Endodermal cell (in vitro differentiated cells): ENCODE measurements at places on chromosomes 4 and X. TPM values are rescaled to one million over a fixed set of nuclear protein-coding genes. Genes with fewer than 3 reads are reported as not detected.

DNA sequence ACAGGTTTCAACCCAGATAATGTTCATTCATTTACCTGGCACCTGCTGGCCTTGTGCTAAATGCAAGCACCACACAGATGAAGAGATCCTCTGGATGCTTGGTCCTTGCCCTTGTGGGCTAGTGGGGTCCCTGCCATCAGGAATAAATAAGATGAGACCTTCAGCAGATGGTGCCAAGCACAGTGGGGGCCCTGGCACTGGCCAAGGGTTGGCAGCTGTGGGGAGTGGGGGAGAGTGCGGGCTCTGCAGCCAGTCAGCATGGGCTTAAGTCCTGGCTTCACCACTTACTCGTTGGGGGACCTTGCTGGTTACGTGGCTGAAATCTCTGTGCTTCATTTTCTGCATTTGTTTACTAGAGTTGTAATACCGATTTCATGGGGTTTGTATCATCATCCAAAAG lies 6.9 kb downstream of the LAP3 start:
- no peak overlapping the region for H3K4me3 ChIP-seq
- no peaks in the 10 kb centered on the region for H3K4me1 ChIP-seq
- no peaks in the 10 kb centered on the region for H3K27me3 ChIP-seq
- no peak overlapping the region for H3K27ac ChIP-seq
- no peak for DNase-seq

The RIPPLY1 gene
- total RNA-seq: not detected in 2 replicates

The SPRY1 gene
- total RNA-seq: 8.9 to 58.6 TPM (median 9.1 TPM) in 3 replicates

GRCh38 chr4:97432551-97432950 lies 710.7 kb downstream of the STPG2 start:
- no peak overlapping the region for H3K4me3 ChIP-seq
- no peaks in the 10 kb centered on the region for H3K36me3 ChIP-seq

The HTN1 gene
- not detected in 3 replicates for total RNA-seq

- no peaks in the 10 kb centered on the region for H3K27me3 ChIP-seq
- peaks cover 14% of the 10 kb centered on the region for H3K36me3 ChIP-seq
- no peak for DNase-seq
- H3K4me1 ChIP-seq: no peaks in the 10 kb centered on the region
- H3K27ac ChIP-seq: no peak overlapping the region
These were observed 3.3 kb upstream of the RAB33B start for GRCh38 chr4:139450586-139450985.

The CHIC1 gene
- 7.4 to 9.1 TPM (median 8.2 TPM) in 3 replicates for total RNA-seq

The TEX28 gene
- total RNA-seq: not detected in 3 replicates

GRCh38 chr4:183449193-183449882 lies 4.9 kb downstream of the CDKN2AIP start:
- no peak overlapping the region for H3K27ac ChIP-seq
- no peaks in the 10 kb centered on the region for H3K27me3 ChIP-seq
- H3K4me1 ChIP-seq: no peaks in the 10 kb centered on the region
- peaks cover 55% of the 10 kb centered on the region for H3K36me3 ChIP-seq

DNA sequence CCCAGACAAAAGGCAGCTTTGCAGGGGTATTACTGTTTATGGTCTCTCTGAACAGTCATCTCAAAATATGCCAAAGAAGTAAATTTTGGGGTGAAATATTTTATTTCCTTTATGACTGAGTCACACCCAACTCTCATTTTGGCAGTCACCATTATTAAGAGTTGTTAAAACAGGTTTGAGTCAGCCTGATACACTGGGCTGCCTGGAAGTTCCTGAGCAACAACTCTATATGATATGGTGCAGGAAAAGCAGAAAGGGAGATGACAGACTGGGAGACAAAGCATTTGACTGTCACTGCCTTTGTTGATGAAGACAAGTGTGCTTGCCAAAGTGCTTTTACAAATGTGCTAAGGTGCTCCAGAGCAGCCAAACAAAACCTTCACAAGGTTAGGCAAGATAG lies 1263.5 kb downstream of the PCDH7 start:
- H3K27me3 ChIP-seq: no peaks in the 10 kb centered on the region
- no peak overlapping the region for H3K27ac ChIP-seq
- no peaks in the 10 kb centered on the region for H3K4me1 ChIP-seq
- no peaks in the 10 kb centered on the region for H3K36me3 ChIP-seq

GRCh38 chr4:6410068-6410467 lies 62.3 kb downstream of the PPP2R2C start:
- H3K27me3 ChIP-seq: no peaks in the 10 kb centered on the region
- no peak overlapping the region for H3K27ac ChIP-seq
- H3K4me3 ChIP-seq: no peak overlapping the region

DNA sequence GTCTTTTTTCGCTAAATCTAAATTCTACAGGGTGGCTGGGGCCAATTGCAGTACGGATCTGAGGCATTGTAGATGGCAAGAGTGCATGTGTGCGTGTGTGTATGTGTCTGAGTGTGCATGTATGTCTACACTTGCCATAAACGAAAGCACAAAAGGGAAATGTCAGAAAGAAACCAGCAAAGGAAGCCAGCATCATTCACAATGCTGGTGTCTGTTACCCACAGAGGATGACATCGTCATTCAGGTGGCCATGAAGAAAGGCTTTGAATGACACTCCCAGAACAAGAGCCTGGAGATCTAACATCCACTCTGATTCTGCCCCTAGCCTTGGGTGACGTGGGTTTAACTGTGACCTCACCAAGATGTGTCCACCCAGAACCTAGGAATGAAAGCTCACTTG lies 124.6 kb downstream of the DHRSX start:
- no peaks in the 10 kb centered on the region for H3K27me3 ChIP-seq
- H3K4me3 ChIP-seq: no peak overlapping the region
- peaks cover 12% of the 10 kb centered on the region for H3K36me3 ChIP-seq
- no peak overlapping the region for H3K27ac ChIP-seq

- H3K4me3 ChIP-seq: no peak overlapping the region
- H3K27ac ChIP-seq: no peak overlapping the region
- peaks cover 24% of the 10 kb centered on the region for H3K4me1 ChIP-seq
- peak; percentile 42 for DNase-seq
- no peaks in the 10 kb centered on the region for H3K27me3 ChIP-seq
These were observed 74.5 kb downstream of the MGST2 start for GRCh38 chr4:139740121-139740520.

The HTR2C gene
- 0.90 and 1.1 TPM in 2 replicates for total RNA-seq

The EREG gene
- 0.09 TPM in 1 of 3 replicates, not detected in the others for total RNA-seq

The SEC24D gene
- total RNA-seq: 40.7 and 42.8 TPM in 2 replicates

GRCh38 chr4:139410312-139410711 lies 43.6 kb upstream of the RAB33B start:
- DNase-seq: no peak
- no peaks in the 10 kb centered on the region for H3K36me3 ChIP-seq
- no peak overlapping the region for H3K27ac ChIP-seq
- H3K27me3 ChIP-seq: no peaks in the 10 kb centered on the region

DNA sequence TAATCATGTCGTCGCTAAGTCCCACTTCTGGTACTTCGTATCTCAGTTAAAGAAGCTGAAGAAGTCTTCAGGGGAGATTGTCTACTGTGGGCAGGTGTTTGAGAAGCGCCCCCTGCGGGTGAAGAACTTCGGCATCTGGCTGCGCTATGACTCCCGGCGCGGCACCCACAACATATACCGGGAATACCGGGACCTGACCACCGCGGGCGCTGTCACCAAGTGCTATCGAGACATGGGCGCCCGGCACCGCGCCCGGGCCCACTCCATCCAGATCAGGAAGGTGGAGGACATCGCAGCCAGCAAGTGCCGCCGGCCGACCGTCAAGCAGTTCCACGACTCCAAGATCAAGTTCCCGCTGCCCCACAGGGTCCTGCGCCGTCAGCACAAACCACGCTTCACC lies 11.3 kb downstream of the PNCK start:
- peak; percentile 91 for DNase-seq
- H3K27me3 ChIP-seq: peaks cover 23% of the 10 kb centered on the region
- no peak overlapping the region for H3K27ac ChIP-seq
- H3K36me3 ChIP-seq: no peaks in the 10 kb centered on the region
- no peaks in the 10 kb centered on the region for H3K4me1 ChIP-seq

- no peaks in the 10 kb centered on the region for H3K4me1 ChIP-seq
- DNase-seq: no peak
- H3K4me3 ChIP-seq: no peak overlapping the region
These were observed 170.6 kb downstream of the TMA16 start for GRCh38 chr4:163665101-163665500.

The MAGEB2 gene
- not detected in 2 replicates for total RNA-seq

The CPZ gene
- 23.9 to 31.9 TPM (median 25.4 TPM) in 3 replicates for total RNA-seq

DNA sequence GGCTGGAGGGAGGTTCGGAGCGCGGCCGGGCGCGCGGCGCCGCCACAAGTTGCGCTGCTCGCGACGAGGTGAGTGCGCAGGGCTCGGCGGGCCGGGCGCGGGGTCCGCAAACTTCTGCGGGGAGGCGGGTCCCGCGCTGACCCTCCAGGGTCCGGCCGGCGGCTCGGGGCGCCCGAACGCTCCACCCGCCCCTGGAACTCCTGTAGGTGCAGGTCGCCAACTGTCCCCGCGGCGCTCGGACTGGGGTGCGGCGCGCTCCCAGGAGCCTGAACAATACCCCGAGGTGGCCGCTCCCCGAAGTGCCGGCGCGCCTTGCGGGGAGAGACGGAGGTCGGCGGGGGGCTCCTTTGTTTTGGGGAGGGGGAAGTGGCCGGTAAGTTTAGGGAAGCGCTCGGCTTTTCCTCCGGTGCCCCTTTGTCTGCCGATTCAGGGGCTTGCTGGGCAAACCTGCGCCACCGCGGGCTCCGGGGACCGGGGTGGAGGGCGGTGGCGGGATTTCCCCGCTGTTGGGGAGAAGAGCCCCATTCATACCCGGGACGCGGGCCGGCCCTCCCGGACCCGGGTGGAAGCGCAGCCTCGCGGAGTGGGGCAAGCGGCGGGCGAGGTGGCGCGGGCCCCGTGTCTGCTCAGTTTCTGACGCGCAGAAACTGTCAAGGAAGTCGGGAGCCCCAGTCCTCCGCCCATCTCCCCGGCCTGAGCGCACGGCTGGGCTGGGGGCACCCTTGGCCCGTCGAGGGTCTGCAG lies 694 bp downstream of the TBL1X start:
- peak; percentile 66 for DNase-seq
- H3K4me3 ChIP-seq: peak overlapping the region; percentile 67
- H3K27me3 ChIP-seq: no peaks in the 10 kb centered on the region

DNA sequence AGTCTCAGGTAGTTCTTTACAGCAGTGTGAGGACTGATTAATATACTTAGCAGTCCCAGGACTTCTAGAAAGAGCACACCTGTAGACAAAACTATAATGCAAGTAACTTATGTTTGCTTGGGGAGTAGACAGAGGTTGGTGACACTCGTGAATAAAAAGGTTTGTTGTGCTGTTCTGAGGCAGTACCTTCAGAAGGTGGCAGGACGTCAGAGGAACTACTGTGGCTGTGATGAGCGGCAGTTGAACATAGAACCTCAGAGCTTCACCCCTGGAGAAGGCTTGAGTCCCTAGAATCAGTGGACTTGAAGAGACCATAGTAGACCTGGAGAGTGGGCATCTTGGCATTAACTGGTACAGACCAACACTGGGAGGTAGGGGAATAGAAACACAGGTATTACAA lies 3.3 kb upstream of the GBA3 start:
- no peaks in the 10 kb centered on the region for H3K27me3 ChIP-seq
- no peaks in the 10 kb centered on the region for H3K4me1 ChIP-seq
- no peaks in the 10 kb centered on the region for H3K36me3 ChIP-seq

DNA sequence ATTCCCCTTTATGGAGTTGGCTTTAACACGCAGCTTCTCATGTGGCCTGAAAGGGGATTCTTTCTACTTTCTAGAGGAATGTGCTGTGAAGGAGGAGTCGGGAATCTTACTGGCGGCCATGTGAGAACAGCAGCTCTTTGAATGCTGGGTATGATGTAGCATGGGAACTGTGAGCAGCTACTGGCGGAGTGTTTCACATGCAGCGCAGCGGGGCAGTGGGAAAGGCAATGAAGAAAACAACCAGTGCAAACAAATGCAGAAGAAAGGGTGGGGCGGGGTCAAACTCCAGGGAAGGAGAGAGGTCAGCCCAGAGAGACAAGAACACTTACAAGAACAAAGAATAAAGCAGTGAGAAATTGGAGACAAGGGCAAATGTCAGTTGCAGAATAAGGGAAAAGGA lies 363.8 kb upstream of the FTHL17 start:
- H3K36me3 ChIP-seq: no peaks in the 10 kb centered on the region
- no peaks in the 10 kb centered on the region for H3K27me3 ChIP-seq
- no peaks in the 10 kb centered on the region for H3K4me1 ChIP-seq
- no peak overlapping the region for H3K4me3 ChIP-seq
- DNase-seq: peak; percentile 94

The UGT2B28 gene
- not detected in 2 replicates for total RNA-seq
